ENCODE measurements at places on chromosomes 3 and 15. TPM values are rescaled to one million over a fixed set of nuclear protein-coding genes. Genes with fewer than 3 reads are reported as not detected.

The TYRO3 gene
- total RNA-seq = 6.1 TPM

The NR1I2 gene
- 0.20 TPM for total RNA-seq

The BHLHE40 gene
- 35.9 TPM for total RNA-seq

The PLIN1 gene
- not detected for total RNA-seq

The GPR160 gene
- total RNA-seq = 28.6 TPM

The FOXB1 gene
- not detected for total RNA-seq

The SKOR1 gene
- 0.10 TPM for total RNA-seq

The CHST14 gene
- total RNA-seq = 18.5 TPM

The LRRC2 gene
- 0.17 TPM for total RNA-seq

The NEK10 gene
- total RNA-seq = 15.5 TPM

The GOLGA8G gene
- 0.05 TPM for total RNA-seq

The TMEM266 gene
- not detected for total RNA-seq
